Stomach (tissue), 19 donors: ENCODE measurements at places on chromosomes 12 and 14. TPM values are rescaled to one million over a fixed set of nuclear protein-coding genes. Genes with fewer than 3 reads are reported as not detected.

OR6C2 gene
- not detected for polyA plus RNA-seq

SERPINA6 gene
- polyA plus RNA-seq, result not detected

NOS1 gene
- polyA plus RNA-seq, result not detected

PTCSC3 gene
- 0.65 TPM for polyA plus RNA-seq

RHEBL1 gene
- 0.75 TPM for polyA plus RNA-seq
